ENCODE measurements at places on chromosomes 11 and 22.

DNA sequence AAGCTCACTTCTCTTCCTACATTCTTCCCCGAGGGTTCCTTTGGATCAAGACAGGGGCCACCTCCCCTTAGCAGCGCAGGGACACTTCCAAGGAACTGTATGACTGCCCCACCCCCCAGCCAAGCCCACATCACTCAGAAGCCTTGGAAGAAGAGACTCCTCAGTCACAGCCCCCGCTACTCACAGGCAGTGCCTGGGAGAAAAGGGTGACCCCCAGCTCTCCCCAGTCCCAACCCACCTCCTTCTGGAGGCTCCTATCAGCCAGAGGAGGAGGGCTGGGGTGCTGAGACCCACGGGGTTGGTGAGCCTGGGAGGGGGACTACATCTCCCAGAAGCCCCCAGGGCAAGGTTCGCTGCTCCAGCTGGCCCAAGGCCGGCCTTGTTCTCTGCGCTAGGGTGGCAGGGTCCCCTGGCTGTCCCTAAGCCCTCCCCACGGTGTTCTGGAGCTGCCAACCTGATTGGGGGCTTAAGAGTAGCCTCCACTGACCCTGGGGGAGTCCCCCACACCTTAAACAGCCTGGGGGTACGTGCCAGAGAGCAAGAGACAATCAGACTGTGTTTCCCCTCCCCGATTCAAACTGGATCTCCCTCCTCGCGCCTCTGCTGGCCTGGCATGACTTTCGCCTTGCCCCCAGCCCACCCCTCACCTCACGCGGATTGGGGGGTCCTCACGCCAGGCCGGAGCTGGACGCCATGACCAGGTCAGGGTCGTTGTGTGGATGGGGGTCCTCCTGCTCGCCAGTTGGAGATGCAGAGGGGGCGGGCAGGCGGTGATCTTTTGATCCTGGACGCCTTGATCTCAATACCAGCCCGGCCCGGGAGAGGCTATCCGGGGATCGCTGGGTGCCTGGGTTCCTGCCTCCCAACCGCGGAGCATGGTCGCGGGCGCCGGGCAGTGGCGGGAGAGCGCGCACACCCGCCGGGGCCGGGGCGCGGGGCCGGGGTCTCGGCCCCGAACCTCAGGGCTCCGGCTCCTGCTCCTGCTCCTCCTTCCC is 838 bp downstream of the BCL9L start:
- no peak for DNase-seq

- no peak for DNase-seq
Measured at GRCh38 chr11:73383249-73384124, 7.3 kb downstream of the RELT start.

DNA sequence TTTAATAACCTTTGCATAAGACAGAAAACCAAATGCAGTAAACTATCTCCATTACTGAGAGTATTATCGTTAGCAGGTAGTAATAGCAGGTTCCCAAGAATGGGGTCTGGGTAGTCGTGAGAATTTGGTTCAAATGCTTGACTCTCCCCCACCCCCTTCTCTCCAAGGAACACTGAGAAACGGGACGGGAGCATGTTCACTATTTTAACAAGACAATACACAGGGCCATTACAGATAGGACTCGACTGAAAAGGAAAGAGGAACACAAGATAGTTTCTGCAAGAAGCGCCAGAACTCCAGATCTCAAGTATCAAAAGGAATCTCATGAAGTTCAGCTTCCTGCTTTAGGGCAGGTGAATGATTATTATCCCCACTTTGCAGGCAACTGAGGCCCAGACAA is 27.0 kb downstream of the KMT5B start:
- DNase-seq, result no peak

GRCh38 chr22:47918276-47918921 is 1155.9 kb downstream of the TBC1D22A start:
- DNase-seq, result no peak
